Suppressor macrophage treated with lipopolysaccharide for 1 hour (primary cell): ENCODE measurements at places on chromosomes 7 and 10.

GRCh38 chr10:26567351-26567721 is 129.2 kb downstream of the APBB1IP start:
- no peak for DNase-seq

DNA sequence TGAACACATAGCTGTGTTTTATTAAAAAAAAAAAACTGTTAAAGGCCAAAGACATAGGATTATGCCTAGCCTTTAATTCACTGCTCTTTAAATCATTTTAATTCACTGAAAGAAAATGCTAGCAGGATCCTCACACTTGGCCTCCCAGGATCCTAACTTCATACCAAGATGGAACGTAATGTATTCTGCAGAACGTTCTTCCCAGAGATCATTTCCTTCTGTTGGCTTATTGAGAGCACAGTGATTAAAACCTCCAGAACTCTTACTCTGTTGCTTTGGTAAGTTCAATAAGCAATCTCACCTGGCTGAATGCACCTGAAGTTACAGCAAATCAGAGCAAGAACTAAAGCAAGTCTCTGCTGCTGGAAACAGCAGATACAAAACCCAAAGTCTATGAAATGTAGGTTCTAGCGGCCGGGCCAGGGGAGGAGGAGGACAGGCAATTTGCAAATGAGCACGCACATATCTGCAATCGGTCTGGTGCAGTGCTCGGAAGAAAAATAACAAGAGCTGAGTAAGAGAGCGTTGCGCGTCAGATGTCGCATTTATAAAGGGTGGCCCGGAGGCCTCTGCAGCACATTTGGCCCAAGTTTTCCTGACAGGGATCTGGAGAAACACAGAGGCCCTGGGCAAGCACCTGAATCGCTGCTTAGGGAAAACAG is 193.9 kb downstream of the FAM107B start:
- DNase-seq = no peak

- DNase-seq = no peak
Measured at GRCh38 chr7:32881074-32881982, 10.2 kb downstream of the KBTBD2 start.

- no peak for DNase-seq
Measured at GRCh38 chr7:151776446-151776845, 100.5 kb downstream of the PRKAG2 start.

DNA sequence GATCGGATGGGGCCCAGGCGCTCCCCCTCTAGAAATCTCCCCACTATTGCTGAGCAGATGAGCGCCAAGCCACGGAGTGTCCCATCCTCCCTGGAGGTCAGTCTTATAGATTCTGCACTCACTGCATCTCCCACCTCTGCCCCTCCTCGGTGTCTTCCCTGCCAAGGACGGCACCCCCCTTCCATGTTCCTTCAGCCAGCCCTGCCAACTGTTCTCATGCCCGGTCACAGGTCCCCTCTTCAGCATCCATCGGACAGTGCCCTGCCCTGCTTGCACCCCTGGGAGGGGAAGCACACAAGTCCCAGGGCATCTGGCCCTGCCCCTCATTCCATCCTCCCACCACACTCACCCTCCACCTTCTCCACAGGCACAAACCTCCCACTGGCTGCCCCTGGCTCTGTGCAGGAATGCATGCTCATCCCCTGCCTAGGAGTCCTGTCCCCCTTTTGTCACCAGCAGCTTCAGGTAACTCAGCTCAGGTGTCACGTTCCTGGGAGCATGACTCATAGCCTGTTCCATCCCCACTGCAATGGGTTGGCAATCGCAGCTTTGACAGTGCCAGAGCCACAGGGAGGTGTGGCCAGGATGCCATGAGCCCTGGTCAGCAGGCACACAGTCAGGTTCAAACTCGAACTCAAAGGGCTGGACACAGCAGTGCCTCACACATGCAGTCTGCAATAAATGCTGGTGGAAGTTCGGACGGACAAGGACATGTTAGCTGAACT is 234.7 kb upstream of the TCERG1L start:
- no peak for DNase-seq

DNA sequence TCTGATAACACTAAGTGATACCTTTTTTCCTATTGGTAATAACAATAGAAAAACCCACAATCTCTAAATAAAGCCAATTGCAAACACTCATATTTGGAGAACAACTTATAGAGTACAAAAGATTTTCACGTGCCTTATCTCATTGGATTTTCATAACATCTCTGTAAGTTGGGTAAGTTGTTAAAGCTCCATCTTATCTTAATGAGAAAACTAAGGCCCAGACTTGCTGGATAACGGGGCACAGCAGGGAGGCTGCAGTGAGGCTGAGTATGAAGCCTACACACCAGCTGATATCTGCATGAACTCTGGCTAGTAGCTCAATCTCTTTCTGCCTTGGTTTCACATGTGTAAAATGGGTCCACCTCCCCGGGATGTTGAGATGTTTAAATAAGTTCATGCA is 26.8 kb downstream of the CPVL start:
- DNase-seq = no peak

GRCh38 chr7:30465046-30465810 is 13.4 kb downstream of the NOD1 start:
- DNase-seq = peak; percentile 52

GRCh38 chr7:90719155-90719554 is 123.0 kb downstream of the CDK14 start:
- no peak for DNase-seq

DNA sequence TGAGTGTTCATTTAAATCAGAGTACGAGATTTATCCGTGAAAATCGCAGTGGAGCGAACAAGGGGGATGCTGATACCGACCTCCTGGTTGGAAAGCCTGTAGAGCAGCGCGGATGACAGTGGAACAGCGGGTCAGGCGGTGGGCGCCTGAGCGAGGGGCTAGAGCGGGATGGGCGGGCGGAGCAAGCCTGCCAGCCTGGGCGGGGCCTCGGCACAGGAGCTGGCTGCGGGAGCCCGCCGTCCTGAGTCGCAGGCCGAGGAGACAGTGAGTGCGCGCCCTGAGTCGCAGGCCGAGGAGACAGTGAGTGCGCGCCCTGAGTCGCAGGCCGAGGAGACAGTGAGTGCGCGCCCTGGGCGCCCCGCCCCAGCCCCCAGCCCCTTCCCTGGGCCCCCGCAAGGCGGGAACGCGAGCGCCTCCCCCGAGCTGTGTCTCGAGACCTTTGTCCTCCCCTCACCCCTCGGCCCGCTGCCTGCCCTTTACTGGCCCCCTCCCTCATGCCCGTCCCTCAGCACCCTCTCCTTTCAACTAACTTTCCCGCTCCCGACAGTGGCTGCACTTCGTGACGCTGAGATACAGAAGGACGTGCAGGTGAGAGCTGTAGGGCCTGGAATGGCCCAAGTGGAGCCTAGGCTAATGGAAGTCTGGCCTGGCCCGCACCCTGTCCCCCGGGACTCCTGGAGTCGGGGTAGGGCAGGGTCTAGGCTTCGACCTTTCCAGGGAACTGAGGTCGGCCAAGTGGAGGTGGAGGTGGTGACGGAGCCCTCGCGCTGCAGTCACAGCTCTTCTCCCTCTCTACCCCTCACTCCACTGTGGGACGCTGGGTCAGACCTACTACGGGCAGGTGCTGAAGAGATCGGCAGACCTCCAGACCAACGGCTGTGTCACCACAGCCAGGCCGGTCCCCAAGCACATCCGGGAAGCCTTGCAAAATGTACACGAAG is at the start of gene AS3MT:
Gene AS3MT (plus strand): TSS at position 213 of the 941 bp plus-strand sequence. CDS start 123 bp downstream, at position 336.
- no peak for DNase-seq

GRCh38 chr7:85475071-85475470 is 288.2 kb upstream of the SEMA3D start:
- no peak for DNase-seq

DNA sequence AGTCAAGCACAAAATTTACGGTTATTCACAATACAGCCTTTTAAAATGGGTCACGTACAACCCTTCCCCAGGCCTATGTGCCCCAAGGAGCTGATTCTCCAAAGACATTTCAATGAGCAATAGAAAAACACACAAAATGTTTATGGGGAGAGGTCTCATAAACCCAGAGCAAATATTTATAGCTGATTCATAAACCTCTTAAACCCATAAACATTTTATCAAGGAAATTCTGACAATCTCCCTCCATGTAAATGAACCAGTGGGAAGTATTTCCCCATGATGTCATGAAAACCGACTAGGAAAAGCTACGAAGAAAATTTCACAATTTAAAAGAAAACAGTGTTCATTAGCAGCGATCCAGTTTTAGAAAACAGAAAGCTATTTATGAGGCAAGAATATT is 36.0 kb downstream of the SFMBT2 start:
- no peak for DNase-seq

GRCh38 chr10:47402641-47403301 is 18.7 kb upstream of the ZNF488 start:
- no peak for DNase-seq

- DNase-seq = no peak
Measured at GRCh38 chr7:1210979-1211608, 21.6 kb upstream of the UNCX start.

GRCh38 chr7:69622960-69623359 is 24.7 kb downstream of the AUTS2 start:
- no peak for DNase-seq

GRCh38 chr10:106711313-106711906 is 453.1 kb downstream of the SORCS1 start:
- peak; percentile 76 for DNase-seq

- DNase-seq = no peak
Measured at GRCh38 chr10:122373721-122374120, 787 bp upstream of the PLEKHA1 start.

DNA sequence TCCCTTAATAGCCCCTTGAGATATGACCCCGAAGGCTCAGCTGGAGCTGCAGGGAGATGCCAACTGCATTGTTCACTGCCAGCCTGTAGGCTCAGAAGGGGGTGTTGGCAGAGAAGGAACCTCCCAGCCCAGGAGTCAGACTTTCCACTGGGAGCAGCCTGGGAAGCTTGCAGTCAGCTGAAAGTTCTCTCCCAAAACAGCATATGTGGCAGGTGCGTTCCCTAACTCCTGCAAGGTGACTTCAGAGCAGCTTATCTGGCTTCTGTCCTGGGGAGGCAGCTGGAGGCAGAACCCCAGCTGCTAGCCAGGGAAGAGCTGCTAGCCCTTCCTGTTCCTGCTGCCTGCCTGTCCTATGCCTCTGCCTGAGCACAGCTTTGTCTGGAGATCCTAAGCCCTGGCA is 8.1 kb downstream of the SFTPA2 start:
- DNase-seq = no peak

DNA sequence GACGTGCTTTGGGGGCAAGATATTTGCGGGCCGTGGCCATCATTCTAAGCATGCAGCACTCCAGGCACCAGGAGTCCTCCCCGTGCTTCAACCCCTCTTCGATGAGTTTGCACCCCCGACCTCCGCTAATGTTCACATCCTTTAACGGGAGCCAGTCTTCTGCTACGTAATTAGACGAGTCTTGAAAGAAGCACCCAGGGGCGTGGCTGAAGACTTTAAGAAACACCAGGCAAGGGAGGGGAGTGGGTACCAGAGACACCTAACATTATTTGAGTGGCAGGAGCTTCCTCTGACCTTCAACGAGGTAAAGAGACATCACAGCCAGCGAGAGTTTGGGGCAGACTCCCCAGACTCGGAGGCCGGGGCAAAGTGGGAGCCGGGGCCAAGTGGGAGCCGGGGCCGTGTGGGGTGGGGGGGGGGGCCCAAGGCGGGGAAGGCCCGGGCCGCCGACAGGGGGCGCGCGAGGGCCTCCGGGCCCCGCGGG is 31.1 kb upstream of the TOMM7 start:
- no peak for DNase-seq

DNA sequence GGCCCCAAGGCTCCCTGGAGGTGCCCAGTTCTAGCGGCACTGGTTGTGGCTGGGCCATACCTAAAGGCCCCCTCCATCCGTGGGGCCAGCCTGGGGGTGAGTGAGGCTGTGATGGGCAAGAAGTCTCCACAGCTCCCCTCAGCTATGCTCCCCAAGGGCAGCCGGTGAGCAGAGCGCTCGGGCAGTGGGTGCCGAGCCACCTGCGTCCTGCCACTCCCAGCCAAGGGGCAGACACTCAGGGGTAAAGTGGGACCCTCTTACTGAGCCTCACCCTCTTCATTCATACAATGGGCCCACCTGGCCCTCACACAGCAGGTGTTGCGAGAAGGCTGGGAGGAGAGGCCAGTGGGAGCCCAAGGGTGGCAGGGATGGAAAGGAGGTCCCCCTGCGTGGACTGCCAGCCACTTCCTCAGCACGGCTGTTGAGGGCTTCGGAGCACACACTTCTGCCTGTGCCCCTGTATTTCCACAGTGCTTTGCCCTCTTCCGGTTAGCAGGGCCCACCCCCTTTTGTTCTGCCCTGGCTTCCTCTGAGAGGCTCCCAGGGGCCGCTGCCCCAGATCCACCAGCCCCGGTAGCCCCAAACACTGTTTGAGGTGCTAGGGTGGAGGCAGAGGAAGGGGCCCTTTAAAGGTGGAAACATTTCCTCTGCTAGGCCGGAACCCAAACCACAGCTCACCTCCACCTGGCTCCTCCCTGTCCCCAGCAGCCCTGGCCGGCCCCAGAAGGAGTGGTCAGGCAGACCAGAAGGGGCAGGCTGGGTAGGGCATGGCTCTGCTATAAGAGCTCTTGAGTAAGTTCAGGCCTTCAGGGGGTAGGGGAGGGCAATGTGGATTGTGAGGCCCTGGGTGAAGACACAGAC is 16.4 kb upstream of the C10orf105 start:
- no peak for DNase-seq

GRCh38 chr10:78366663-78367411 is 333.2 kb downstream of the RPS24 start:
- no peak for DNase-seq

DNA sequence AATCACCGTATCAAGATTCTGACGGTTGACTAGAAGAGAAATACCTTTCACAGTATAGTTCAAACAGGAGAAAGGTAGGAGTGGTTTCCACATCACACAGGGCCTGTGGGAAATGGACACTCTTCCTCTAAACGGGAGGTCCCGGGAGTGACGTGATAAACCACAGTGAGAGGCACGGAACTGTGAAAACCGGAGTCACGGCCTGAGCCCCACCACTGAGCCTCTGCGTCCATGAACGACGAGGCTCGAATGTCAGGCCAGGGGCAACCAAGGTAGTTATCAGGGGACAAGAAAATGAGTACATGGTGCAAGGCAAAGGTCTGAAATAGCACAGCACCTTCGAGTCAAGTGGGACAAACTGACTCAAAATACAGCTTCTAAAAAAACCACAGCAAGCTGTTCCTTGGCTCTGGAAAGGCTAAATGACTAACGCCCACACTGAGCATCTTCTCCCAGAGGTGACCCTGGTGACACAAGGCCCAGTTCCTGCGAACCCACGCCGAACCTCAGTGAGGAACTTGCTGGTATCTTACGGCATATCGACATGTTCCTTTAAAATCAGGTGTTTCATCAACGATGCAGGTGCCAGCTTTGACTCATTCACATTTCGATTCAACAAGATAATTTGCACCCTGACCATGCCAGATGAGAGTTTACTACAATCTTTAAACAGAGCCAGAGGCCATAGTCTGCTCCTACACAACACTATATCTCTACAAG is 99.3 kb downstream of the DIP2C start:
- no peak for DNase-seq
